ENCODE measurements at places on chromosomes 6 and 20. TPM values are rescaled to one million over a fixed set of nuclear protein-coding genes. Genes with fewer than 3 reads are reported as not detected.

GSTA3 gene
- not detected for total RNA-seq

- no peak for DNase-seq
- no peaks in the 10 kb centered on the region for H3K4me1 ChIP-seq
- no peaks in the 10 kb centered on the region for H3K36me3 ChIP-seq
- no peak overlapping the region for H3K4me3 ChIP-seq
- no peaks in the 10 kb centered on the region for H3K27me3 ChIP-seq
- H3K27ac ChIP-seq, result no peak overlapping the region
Measured at GRCh38 chr6:83138118-83138722, 54.8 kb downstream of the PGM3 start.

PEX6 gene
- 27.8 TPM for total RNA-seq

DNA sequence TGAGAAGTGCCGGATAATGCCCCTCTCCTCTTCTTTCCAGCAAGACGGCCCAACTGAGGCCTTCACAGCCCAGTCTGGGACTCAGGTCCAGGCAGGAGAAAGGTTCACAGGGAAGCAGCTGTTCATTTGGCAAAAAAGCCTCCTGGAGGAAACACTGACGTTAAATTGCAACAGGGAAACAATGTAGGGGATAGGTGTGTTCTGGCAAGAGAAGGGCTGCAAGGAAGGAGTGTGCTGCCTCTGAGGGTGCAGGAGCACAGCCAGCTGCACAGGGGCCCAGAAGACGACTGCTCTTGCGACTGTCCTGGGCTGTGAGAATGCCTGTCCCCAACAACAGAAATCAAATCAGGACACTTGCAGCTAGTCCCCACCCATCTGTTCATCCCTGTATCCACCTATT is 70.6 kb upstream of the PMEPA1 start:
- H3K27ac ChIP-seq, result no peak overlapping the region
- H3K27me3 ChIP-seq, result peaks cover 16% of the 10 kb centered on the region
- H3K36me3 ChIP-seq, result no peaks in the 10 kb centered on the region
- no peak for DNase-seq

TAF11 gene
- 42.9 TPM for total RNA-seq

PBOV1 gene
- total RNA-seq, result not detected

DNA sequence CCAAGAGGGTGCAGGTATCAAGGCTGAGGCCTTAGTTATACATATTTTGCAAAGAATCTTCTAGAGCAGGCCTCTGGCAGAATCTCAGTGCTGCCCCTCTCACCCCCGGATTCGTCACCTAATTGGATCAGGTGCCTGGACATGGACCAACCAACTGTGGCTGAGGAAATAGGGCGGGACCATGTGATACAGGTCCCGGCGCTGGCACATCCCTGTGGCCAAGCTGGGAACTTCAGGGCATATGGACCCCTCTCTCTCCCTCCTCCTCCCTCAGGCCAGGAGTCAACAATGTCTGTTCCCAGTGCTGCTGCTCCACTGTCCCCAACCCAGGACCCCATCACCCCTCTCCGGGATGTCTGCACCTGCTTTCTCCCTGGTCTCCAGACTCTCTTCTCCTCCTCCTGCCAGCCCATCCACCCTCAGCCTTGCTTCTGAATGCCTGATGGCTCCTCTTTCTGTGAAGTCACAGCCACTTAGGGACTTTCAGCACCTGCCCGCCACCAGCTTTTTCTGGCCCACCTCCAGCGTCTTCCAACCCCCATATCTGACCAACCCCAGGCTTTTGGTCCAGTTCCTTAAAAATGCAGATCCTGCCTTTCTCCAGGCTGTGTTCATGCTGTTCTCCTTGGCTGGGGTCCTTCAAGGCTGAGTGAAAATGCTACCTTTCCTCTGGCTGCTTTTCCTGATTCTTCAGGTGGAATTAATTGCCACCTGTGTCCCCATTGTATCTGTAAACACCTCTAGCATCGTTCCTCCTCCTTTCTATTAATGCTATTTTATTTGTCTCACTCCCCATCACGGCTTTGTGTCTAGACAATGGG is 19.0 kb upstream of the MLN start:
- peak; percentile 57 for DNase-seq
- H3K27ac ChIP-seq, result no peak overlapping the region
- H3K27me3 ChIP-seq, result peaks cover 100% of the 10 kb centered on the region
- no peaks in the 10 kb centered on the region for H3K36me3 ChIP-seq
- no peaks in the 10 kb centered on the region for H3K4me1 ChIP-seq
- no peak overlapping the region for H3K4me3 ChIP-seq

ANGPT4 gene
- not detected for total RNA-seq

CTAGE9 gene
- total RNA-seq, result not detected

DNA sequence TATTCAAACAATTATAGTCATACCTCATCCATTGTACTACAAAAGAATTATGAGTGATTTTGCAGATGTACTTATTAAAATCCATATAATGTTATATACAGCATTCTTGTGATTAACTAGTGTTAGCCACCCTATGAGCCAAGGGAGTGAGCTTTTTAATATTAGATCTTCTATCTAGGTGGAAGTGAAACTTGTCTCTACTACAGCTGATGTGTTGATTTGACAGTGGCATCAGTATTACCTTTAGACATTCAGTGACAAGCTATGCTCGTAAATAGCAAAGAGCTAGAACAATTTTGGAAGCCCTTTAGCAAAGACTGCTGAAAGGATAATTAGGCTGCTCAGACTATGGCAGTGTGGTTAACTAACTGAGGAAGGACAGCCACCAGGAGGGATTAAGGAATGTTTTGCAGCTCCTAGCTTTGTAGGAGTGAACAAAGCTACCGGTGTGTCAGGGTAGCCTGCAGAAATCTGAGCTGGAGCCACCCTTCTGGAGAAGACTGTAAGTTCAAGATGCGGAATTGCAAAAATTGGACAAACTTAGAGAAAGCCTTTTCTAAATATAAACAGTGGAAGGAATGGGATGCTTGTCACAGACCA is 73.7 kb downstream of the AFG1L start:
- no peak for DNase-seq
- no peaks in the 10 kb centered on the region for H3K27me3 ChIP-seq
- H3K36me3 ChIP-seq, result no peaks in the 10 kb centered on the region
- no peaks in the 10 kb centered on the region for H3K4me1 ChIP-seq

GRCh38 chr6:156756630-156757610 is 20.3 kb upstream of the ARID1B start:
- no peaks in the 10 kb centered on the region for H3K4me1 ChIP-seq
- no peaks in the 10 kb centered on the region for H3K36me3 ChIP-seq
- no peak overlapping the region for H3K27ac ChIP-seq
- DNase-seq, result no peak
- no peaks in the 10 kb centered on the region for H3K27me3 ChIP-seq
- H3K4me3 ChIP-seq, result no peak overlapping the region

CD164 gene
- total RNA-seq, result 343 TPM

DNA sequence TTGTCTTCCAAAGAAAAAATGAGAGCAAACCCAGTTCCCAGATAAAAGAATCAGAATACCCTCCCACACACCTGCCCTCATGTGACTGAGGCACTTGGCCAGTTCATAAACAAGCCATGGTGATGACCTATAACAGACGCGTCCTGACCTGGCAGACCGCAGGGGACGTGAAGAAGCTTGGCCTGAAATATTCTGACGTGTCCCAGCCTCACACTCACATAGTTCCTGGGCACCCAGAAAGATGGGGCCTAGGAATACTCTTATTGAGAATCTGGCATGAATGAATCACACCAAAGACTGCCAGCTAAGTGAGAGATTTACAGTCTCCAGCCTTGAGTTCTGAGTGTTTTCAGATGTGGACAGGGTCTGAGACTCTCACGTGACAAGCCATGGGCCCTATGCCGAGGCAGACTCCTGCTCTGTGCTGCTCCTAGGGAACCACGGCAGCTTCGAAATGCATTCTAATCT is 17.2 kb upstream of the MAP3K4 start:
- H3K4me3 ChIP-seq, result no peak overlapping the region
- no peaks in the 10 kb centered on the region for H3K4me1 ChIP-seq
- H3K27me3 ChIP-seq, result peaks cover 14% of the 10 kb centered on the region
- no peak for DNase-seq

- H3K27me3 ChIP-seq, result no peaks in the 10 kb centered on the region
- H3K27ac ChIP-seq, result no peak overlapping the region
- DNase-seq, result no peak
- peak overlapping the region; percentile 34 for H3K4me3 ChIP-seq
- H3K4me1 ChIP-seq, result no peaks in the 10 kb centered on the region
- peaks cover 65% of the 10 kb centered on the region for H3K36me3 ChIP-seq
Measured at GRCh38 chr20:63737945-63738686, 1.5 kb upstream of the SLC2A4RG start.

DNA sequence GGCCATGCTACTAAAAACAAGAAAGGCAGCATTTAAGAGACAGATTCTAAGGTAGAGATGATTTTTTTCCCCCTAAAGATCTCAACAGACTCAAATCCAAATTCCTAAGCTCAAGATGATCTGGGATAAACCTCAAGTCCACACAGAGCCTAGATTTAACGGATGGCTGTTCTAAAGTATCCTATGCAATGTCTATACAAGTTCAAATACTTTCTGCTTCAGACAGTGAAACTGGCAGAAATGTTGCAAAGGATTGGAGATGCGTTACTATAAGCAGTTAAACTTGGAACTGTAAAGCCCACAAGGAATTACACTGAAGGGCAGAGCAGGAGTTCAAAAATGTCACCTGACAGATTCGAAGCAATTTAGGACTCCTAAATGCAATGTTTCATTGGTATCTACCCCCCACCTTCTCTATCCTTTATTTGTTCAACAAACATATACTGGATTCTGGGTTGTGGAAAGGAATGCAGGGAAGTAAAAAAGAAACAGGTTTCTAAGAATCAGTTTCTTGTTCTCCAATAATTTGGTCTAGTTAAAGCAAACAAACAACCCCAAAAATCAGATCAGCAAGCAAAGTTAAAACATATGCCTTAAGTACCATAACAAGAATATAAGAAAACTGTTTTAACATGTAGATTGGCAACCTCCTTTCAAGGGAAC is 1.6 kb downstream of the DNAAF9 start:
- peak overlapping the region; percentile 89 for H3K4me3 ChIP-seq
- no peaks in the 10 kb centered on the region for H3K27me3 ChIP-seq
- H3K4me1 ChIP-seq, result peaks cover 36% of the 10 kb centered on the region
- DNase-seq, result no peak
- H3K27ac ChIP-seq, result peak overlapping the region; percentile 78
- peaks cover 35% of the 10 kb centered on the region for H3K36me3 ChIP-seq

GRCh38 chr6:16523606-16524379 is 237.5 kb downstream of the ATXN1 start:
- H3K4me1 ChIP-seq, result peaks cover 9% of the 10 kb centered on the region
- no peak overlapping the region for H3K4me3 ChIP-seq
- H3K36me3 ChIP-seq, result no peaks in the 10 kb centered on the region
- no peaks in the 10 kb centered on the region for H3K27me3 ChIP-seq
- no peak for DNase-seq

RIPOR2 gene
- total RNA-seq, result 4.7 TPM

LKAAEAR1 gene
- not detected for total RNA-seq

- H3K36me3 ChIP-seq, result no peaks in the 10 kb centered on the region
- no peak for DNase-seq
- no peak overlapping the region for H3K27ac ChIP-seq
- H3K27me3 ChIP-seq, result no peaks in the 10 kb centered on the region
- peaks cover 25% of the 10 kb centered on the region for H3K4me1 ChIP-seq
- H3K4me3 ChIP-seq, result no peak overlapping the region
Measured at GRCh38 chr6:163986313-163986712, 571.8 kb downstream of the QKI start.

DNA sequence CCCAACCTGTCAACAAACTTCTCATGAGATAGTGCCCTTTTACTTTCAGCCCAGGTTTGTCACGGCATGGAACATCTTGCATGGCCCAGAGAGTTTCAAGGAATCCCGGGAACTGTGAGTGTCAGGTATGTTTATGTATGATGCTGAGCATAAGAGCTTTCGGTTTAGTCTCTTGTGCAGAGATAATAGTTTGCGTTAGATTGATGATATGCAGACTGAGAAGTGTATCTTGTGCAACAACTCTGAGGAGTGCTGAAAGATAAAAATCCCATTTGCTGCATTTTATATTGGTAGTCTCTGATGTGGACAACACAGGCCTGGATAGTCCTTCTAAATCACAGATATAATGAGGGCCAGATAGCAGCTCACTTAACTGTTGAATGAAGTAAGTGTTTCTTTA is 99.0 kb downstream of the TBX18 start:
- peaks cover 9% of the 10 kb centered on the region for H3K4me1 ChIP-seq
- H3K27ac ChIP-seq, result no peak overlapping the region
- H3K36me3 ChIP-seq, result no peaks in the 10 kb centered on the region
- H3K4me3 ChIP-seq, result no peak overlapping the region

C6orf15 gene
- total RNA-seq, result not detected

DNA sequence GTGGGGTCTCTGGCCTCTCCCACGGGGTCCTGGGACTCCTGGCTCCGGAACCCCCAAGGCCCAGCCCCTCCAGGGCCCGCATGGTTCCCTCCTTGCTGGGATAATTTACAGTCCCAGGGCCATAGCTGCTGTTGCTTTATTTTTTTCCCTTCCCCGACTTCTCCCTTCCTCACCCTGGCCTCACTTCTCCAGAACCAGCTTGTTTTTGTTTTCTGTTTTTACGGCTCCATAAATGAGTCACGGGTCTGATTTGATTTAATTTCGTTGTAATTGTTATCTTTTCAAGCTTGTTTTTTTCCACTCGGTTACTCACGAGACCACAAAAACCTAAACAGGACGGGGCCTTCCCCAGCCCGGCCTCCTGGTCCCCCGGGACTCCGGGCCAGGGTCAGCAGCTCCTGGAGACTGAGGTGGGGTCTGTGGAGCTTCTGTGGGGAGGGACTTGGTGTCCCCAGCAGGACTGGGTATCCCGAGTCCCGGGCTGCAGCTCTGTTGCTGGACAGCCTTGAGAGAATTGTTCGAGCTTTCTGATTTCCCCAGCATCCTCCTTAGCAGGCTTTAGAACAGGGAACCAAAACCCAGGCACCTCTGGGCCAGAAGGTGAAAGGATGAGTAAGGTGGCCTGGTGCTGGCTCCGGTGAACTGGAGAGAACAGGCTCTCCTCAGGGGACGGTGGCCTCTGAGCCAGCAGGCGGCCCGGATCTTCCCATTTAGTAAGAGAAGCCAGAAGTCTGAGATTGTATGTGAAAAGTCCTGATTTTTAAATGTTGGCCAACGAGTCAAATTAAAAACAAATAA is 94.9 kb downstream of the CEBPB start:
- no peaks in the 10 kb centered on the region for H3K27me3 ChIP-seq
- peaks cover 39% of the 10 kb centered on the region for H3K4me1 ChIP-seq
- DNase-seq, result no peak
- H3K27ac ChIP-seq, result no peak overlapping the region

- no peaks in the 10 kb centered on the region for H3K27me3 ChIP-seq
- DNase-seq, result no peak
- H3K27ac ChIP-seq, result no peak overlapping the region
- no peaks in the 10 kb centered on the region for H3K36me3 ChIP-seq
Measured at GRCh38 chr6:51268666-51269065, 450.0 kb downstream of the TFAP2B start.

All from Calu3 (cell line).